RWPE2 (cell line): ENCODE measurements at places on chromosomes 13 and 19.

DNA sequence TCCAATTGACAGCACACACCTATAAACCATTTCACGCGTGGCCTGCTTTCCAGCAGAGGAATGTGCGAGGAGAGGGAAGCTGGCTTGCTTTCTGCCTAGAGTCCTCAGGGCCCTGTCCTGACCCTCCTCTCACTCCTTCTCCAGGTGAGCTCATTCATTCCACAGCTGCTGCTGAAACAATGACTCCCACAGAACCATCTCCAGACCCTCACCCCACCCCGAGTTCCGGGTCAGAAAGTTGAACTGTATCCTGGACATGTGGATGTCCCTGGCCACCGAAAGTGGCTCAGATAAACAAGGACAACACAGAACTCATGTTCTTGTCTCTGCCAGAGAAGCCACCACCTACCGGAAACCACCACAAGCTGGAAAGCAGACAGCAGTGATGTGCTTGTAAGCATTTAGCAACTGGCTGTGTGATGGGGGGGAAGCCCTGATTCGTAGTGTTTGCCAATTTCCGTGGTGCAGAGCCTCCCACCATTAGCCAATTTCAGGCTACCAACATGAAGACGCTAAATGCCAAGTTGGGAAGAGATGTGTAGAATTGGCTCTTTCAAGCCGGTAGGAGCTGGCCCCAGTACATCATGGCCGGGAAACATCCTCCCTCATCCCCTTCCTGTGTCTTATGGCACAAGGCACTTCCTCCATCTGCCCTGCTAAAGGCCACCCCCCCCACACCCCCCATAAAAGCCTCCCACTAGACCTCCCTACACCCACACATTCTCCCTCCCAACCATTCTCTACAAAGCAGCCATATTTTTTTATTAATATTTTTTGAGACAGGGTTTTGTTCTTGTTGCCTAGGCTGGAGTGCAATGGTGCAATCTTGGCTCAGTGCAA is 5.0 kb downstream of the SYCE2 start:
- DNase-seq: no peak

- DNase-seq: peak; percentile 47
Observed at GRCh38 chr19:1655131-1655981, 2.9 kb upstream of the TCF3 start.

DNA sequence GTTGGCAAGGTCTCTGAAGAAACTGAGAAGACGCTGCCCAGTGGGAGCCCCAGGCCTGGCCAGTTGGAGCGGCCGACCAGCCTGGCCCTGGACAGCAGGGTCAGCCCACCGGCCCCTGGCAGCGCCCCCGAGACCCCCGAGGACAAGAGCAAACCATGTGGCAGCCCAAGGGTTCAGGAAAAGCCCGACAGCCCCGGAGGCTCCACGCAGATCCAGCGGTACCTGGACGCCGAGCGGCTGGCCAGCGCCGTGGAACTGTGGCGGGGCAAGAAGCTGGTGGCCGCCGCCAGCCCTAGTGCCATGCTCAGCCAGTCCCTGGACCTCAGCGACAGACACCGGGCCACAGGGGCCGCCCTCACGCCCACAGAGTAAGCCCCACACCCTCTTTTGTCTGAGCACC is 20.1 kb upstream of the USE1 start:
- DNase-seq: no peak

- DNase-seq: no peak
Observed at GRCh38 chr13:113886561-113887112, 22.8 kb upstream of the GAS6 start.

DNA sequence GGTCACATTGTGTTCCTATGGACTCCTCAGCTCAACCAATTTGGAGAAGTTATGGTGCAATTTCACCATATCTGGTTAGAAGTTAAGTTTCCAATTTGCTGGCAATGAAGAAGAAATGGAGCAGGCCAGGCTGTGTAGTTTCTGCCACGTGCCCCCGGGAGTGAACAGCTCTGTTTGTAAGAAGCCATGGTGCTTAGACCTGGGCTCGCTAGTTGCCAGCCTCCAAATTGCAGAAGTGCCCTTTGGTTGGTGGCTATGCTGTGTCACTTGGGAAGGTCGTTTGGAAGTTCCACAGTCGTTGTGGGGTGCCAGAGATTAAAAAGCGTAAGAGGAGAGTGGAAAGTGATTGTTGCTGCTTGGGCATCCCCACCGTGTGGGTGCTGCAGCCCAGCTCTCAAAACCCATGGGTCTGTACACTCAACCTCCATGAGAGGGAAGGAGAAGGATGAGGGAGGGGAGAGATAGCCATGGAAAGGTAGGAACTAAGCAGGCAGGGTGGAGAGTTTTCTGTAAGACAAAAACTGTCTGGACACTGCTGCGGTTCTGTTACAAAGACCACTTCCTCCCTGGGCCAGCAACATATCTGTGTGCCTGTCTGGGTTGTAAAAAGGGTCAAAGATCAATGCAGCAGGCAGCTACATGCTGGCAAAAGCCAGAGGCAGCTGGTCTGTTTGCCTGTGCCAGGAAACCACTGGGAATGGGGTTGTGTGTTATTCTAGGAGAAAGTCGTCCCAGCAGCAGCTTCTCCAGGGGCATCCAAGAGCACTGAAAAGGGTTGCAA is 10.8 kb downstream of the ALOX5AP start:
- no peak for DNase-seq

- DNase-seq: no peak
Observed at GRCh38 chr19:10603873-10604459, 16.9 kb upstream of the AP1M2 start.

GRCh38 chr19:28556371-28556770 is 656.6 kb downstream of the UQCRFS1 start:
- DNase-seq: no peak

- no peak for DNase-seq
Observed at GRCh38 chr13:32585550-32586079, 637 bp upstream of the PDS5B start.

DNA sequence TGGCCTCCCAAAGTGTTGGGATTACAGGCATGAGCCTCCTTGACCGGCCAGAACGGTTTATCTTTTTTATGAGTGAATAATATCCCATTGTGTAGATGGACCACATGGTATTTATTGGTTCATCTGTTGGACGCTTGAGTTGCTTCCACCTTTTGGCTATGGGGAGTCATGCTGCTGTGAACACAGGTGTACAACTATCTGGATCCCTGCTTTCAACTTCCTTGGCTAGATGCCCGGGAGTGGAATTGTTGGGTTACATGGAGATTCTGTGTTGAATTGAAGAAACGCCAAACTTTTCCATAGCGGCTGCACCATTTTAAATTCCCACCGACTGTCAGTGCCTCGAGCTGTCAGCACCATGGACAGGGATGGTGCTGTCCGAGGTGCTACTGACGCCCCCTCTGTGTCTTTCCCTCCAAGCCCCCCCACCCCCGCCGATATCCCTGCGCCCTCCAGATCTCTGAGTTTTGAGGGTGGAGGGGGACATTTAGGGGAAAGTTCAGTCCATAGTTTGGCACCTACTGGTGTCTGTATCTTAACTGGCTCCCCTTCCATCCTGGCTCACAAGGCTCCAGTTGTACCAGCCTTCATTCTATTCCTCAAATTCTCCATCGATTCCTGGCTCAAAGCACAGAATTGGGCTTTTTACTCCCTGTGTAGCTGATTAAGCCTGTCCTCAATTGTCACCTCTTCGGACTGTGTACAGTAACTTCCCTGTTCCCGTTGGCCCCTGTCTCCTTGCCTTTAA is 27.3 kb downstream of the PNPLA6 start:
- DNase-seq: no peak

GRCh38 chr19:13581576-13581975 is 75.3 kb upstream of the CACNA1A start:
- no peak for DNase-seq

DNA sequence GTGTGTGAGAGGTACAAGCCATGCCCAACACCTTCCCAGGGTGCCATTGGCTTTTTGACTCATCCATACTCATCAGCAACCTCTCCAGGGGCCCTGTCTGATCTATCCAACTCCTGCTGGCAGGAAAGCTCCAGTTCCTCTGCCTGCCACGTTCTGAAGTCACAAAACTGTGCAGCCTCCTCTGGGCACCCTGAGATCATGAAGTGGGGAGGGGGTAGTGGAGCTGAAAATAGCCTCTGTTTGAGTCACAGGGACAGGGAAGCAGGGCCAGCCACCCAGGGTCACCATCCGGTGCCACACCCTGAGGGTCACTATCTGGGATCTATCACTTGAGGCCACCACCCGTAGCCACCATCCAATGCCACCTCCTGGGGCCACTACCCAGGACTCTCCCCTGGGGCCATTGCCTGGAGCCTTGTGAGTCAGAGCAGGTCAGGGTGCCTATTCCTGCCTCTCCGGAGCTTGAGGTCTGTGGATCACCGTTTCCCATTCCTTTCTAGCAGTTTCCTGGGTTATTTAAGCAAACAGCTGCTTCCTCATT is 172.1 kb downstream of the NUFIP1 start:
- no peak for DNase-seq

GRCh38 chr13:102318233-102318632 is 83.6 kb downstream of the FGF14 start:
- DNase-seq: no peak

DNA sequence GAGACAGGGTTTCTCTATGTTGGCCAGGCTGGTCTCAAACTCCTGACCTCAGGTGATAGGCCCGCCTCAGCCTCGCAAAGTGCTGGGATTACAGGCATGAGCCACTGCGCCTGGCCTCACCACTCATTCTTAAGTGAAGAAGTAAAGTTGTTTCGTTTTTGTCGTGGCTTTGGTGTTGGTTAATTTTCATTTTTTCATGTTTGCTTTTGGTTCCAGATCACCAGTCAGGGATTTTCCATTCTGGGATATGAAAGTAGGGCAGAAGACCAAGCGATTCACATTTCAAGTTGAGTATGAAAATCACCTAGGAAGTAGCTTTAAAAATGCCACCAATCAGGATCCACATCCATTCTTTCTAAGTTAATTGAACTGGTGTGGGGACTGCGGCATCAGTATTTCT is 289.9 kb downstream of the DIAPH3 start:
- DNase-seq: no peak

- no peak for DNase-seq
Observed at GRCh38 chr19:1038978-1039645, 795 bp upstream of the ABCA7 start.

GRCh38 chr13:113405481-113406300 is 41.8 kb upstream of the GRTP1 start:
- peak; percentile 56 for DNase-seq

- no peak for DNase-seq
Observed at GRCh38 chr19:1540365-1540925, 16.6 kb downstream of the PLK5 start.

- DNase-seq: no peak
Observed at GRCh38 chr13:41152005-41152404, 19.4 kb upstream of the KBTBD6 start.

DNA sequence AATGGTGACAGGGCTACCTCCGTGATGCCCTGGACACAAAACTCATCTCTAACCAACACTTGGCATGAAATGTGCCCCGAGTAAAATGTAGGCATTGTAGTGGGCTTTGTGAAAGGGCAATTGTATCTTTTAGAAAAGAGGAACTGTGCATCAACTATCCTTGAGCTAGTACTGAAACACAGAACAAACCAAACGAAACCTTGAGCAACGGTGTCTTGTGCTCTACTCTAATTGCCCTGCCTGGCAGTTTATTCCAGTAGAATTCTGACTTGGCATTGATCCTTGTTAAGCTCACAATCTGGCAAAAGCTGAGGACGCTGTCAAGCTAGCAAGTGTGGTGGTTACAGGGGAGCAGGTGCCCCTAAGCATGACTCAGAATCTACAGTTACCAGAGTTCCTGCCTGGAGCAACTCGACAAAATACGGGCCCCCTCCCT is 707.1 kb upstream of the SPRY2 start:
- DNase-seq: no peak
